ENCODE measurements at places on chromosomes 13 and 19.

GRCh38 chr19:19409205-19409604, 3.7 kb downstream of the GATAD2A start:
- no peak for DNase-seq

DNA sequence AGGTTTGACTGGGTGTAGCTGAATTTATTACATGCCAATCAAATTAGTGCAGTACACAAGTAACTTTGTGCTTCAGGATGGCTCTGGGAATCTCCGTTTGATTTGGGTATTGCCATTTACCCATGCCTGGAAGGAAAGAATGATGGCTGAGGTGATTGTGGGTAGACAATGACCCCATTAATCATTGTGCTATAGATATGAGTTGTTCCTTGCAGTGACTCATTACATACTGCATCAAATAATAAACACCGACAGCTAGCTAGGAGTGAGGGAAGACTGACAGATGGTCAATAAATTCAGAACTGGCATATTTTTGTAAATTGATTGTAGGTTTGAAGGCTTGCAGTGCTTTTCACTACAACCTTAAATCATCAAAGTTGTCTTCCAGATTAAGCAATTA, 1069.5 kb downstream of the DIAPH3 start:
- no peak for DNase-seq

DNA sequence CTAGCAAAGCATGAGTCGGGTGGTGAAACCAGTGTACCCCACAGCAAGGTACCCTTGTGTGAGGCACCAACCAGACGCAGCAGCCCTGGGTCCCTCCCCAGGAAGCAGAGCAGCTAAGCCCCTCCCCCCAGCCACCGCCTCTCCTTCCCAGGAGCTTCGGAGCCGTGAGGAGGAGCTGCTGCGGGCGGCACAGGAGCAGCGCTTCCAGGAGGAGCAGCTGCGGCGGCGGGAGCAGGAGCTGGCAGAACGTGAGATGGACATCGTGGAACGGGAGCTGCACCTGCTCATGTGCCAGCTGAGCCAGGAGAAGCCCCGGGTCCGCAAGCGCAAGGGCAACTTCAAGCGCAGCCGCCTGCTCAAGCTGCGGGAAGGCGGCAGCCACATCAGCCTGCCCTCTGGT, 12.4 kb downstream of the TTC9B start:
- DNase-seq = no peak

GRCh38 chr13:51942189-51942588, 69.1 kb downstream of the ATP7B start:
- no peak for DNase-seq

- no peak for DNase-seq
These were observed 555 bp downstream of the NR2C2AP start for GRCh38 chr19:19202707-19203011.

DNA sequence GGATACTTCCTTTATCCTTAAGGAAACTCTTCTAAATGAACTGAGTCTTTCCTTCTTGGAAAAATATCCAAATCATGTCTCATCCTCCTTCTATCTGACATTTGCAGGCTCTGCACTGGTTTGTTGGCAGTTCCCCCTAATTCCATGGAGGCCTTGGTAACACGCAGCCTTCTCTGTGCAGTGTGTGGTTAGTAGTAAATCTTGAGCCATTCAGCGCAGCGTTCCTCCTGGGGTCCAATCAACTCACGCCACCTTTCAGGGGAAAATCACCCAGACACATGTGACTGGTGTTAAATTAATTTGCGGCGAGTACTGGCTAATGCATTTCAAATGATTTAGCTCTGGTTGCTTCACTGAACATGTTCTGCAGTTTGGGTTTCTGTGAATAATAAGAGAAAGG, 21.0 kb upstream of the CBY2 start:
- no peak for DNase-seq

GRCh38 chr19:6417713-6418561, 6.7 kb downstream of the KHSRP start:
- DNase-seq = no peak

GRCh38 chr19:1177322-1178114, 3.5 kb upstream of the SBNO2 start:
- no peak for DNase-seq

DNA sequence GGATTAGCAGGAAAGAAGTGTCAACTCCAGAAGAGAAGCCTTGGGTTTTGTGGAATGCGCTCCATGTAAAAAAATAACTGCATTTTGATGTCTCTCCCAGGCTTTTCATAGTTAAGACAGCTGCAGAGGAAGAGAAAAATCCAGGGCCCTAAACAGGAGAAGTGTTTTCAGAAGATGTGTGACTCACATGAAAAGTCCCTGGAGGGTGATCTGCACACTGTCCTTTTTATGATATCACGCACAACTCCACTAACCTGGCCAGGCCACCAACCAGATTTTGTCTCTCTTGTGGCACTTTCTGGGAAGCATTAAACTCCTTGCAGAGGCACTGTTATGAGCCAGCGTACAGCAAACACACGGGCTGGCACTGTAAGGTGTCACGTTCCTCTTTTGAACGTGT, 267.3 kb downstream of the FGF9 start:
- DNase-seq = no peak

GRCh38 chr19:55379174-55379573, 2.5 kb downstream of the TMEM190 start:
- DNase-seq = no peak

GRCh38 chr13:48235341-48236135, 2.5 kb downstream of the ITM2B start:
- no peak for DNase-seq

DNA sequence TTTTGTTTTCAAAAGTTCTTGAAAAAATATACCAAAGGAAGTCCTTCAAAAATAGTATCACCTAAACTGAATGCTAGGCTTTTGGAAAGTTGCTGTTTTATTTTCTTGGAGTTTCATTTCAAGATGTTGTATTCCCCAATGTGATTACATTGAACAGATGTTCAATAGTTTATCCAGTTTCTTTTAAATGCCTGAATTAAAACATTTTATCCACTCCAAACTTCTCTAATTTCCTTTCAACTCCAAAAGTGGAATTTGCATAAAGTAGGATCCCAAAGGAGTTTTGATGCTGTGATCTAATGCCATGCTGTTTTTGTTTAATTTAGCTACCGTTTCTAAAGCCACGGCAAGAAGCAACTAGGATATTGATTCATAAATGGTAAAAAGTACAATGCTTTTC, 892.5 kb upstream of the SLC10A2 start:
- DNase-seq = no peak

GRCh38 chr13:27476943-27477703, 26.8 kb upstream of the MTIF3 start:
- no peak for DNase-seq

GRCh38 chr19:30446850-30447552, 74.8 kb downstream of the ZNF536 start:
- no peak for DNase-seq

DNA sequence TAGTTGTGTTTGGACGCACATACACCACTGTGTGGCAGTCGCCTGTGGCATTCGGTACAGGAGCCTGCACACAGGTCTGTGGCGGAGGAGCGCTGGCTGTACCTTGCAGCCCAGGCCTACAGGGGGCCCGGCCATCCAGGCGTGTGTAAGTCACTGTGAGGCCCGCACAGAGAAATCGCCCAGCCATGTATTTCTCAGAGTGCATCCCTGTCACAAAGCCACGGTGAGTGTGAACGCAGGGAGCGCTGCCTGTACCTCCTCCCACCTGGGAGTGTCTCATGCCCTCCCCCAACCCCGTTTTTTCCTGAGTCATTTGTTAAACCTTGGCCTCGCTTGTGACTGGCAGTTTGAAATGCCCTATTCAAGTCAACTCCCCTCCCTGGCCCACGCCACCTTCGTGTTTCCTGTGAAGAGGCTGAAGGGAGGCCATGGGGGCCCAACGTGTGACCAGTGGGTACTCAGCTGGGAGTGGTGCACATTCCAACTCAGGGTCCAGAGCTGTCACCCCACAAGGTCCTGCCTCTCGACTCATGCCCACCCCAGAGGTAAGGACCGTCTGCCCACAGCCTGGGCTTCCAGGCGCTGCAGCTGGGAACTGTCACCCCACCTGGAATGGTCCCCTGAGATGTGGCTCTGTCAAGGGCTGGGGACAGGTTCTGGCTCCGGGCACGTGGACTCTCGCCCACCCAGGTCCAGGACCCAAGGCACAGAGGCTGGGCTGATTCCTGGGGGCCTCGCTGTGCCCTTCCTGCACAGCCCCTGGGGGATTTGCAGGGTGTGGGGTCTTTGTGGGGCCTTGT, 11.6 kb upstream of the RASA3 start:
- no peak for DNase-seq

- DNase-seq = no peak
These were observed 37.1 kb upstream of the XPO4 start for GRCh38 chr13:20939662-20940061.

- no peak for DNase-seq
These were observed 131.1 kb upstream of the HTR2A start for GRCh38 chr13:47027780-47028437.

GRCh38 chr13:23695711-23696464, 125.7 kb downstream of the TNFRSF19 start:
- DNase-seq = peak; percentile 25

GRCh38 chr13:45584816-45585215, 30.7 kb downstream of the ERICH6B start:
- no peak for DNase-seq

DNA sequence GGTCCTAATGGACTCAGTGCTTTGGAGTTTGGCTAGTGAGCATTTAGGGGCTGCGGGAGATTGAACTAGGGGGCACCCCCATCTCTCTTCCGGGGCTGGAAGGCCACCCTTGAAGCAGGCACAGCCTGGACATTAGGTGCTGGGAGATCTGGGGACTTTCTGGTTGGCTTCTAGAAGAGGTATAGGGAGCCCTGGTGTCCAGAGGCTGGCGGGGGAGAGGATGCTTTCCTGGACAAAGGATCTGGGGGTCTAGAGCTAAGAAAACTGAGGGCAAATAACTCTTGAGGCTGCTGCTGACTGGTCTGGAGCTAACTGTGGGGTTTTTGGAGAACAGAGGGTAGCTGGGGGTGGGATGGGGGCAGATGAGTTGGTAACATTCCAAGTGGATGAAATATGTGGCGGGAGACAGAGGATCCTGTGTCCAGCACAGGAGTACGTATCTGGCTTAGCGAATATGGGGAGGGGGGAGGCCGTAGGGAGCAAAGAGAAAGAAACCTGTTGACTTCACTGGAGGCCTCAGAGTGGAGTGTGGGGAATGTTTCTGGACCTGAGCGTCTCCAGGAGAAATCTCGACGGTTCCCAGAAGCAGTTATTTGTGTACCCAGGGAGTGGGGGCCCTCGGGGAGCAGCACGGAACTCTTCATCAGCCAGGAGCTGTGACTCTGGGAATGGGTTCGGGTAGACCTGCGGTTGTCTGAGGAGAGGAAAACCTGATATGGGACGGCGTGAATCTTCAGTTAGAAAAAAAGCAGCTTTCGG, 1.4 kb downstream of the HNRNPUL1 start:
- no peak for DNase-seq

DNA sequence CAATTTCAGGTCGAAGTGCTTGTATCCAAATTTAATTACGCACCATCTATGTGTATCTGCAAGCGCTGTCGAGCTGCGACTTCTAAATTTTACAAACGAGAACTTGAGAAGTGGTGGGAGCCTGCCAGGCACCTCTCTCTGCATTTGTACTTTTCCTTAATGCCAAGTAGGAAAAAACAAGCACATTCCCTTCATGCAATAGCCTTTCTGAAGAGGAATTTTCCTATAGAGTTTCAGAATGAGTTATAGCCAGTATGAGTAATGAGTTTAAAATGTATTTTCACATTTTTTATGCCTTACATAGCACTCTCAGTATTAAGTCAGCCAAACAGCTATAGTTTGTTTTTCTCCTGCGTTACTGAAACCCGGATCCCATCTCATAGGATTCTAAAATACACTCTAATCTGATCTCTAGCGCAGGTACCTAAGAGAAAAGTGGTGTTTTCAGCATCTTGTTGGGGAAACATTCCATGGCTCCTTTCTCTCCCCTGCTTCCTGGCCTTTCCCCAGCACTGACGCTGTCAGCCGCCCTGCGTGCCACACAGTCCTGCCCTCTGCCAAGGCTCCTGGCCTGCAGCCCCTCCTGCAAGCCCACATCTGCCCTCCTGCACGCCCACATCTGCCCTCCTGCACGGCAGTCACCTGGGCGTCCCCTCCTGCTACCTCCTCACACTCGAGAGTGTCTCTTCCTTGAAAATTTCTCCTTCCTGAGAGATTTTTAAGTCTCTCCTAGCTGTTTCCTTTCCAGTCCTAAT, 526.9 kb downstream of the MYO16 start:
- no peak for DNase-seq

DNA sequence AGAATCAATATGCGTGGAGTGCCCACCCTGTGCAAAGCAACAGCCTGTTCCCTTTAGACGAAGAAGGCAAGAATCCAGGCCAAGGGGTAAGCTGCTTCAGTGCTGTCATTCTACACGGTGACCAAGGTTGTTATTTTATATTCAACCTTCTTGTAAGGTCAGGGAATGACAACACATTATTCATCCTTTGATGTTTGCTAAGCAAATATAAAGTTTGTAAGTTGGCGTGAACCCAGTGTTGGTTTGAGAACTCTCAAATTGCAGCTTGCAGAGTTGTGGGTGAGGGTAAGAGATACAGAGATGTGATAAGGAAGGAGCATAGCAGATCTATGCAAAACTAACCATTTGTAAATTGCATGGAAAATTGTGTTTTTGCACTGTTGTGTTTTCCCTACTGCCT, 436.7 kb downstream of the FGF9 start:
- no peak for DNase-seq

DNA sequence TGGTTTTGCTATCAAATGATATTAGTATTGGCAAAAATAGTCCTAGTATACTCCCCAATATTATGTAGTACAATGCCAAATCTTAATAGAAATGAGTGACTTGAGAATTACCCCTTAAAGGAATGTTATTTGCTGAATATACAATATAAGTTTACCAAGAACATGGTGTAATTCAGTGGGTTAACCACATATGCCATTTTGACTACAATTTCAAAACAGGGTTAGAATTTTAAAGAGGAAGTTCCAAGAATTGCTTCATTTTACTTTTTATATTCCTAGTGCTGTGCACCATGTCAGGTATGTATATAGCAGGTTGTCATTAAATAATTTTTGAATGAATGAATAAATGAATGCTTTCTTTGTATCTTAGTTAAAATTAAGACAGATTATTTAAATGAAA, 66.3 kb downstream of the LMO7 start:
- no peak for DNase-seq

DNA sequence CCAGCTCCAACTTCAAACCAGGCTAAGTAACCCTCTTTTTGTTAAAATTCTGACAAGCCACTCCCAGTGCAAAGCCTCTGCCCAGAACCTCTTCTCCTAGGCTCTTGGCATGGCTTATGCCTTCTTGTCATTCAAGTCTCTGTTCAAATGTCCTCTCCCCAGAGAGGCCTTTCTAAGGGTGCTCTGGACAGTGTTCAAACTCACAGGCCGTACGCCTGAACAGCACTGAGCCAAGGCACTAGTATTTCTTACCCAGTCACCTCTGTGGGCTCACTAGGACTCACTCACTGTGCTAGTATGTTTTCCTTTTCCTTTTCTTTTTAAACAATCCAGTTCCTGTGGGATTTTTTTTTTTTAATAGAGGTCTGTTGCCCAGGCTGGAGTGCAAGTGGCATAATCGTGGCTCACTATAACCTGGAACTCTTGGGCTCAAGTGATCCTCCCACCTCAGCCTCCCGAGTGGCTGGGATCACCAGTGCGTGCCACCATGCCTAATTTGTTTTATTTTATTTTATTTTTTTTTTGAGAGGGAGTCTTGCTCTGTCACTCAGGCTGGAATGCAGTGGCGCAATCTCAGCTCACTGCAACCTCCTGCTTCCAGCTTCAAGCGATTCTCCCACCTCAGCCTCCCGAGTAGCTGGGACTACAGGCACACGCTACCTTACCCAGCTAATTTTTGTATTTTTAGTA, 2.3 kb upstream of the ASF1B start:
- no peak for DNase-seq

Data from stimulated activated CD4-positive, alpha-beta T cell treated with anti-CD3 and anti-CD28 coated beads, TNF-alpha, amount 100 ng/mL, for 24 hours (primary cell).